ENCODE measurements at places on chromosomes 13 and 19.
A peak's percentile ranks its signal among the peaks of the same experiment; 100 is the strongest.

DNA sequence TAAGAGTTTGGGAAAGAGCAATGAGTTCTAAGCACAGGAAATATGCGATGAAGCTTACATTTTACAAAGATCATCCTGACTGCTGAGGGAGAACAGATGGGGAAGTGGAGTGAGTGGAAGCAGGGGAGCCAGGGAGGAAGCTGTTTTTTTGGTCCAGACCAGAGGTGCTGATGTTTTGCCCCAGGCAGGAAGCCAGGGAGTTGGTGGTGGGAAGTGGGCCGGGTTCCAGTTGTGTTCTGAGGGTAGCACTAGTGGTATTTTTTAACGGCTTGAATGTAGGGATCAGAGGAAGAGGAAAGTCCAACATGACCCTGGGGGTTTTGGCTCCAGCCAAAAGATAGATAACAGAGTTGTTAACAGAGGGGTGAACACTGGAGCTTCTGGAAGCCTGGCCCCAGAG is 20.7 kb upstream of the OLFM4 start:
- DNase-seq, result no peak

DNA sequence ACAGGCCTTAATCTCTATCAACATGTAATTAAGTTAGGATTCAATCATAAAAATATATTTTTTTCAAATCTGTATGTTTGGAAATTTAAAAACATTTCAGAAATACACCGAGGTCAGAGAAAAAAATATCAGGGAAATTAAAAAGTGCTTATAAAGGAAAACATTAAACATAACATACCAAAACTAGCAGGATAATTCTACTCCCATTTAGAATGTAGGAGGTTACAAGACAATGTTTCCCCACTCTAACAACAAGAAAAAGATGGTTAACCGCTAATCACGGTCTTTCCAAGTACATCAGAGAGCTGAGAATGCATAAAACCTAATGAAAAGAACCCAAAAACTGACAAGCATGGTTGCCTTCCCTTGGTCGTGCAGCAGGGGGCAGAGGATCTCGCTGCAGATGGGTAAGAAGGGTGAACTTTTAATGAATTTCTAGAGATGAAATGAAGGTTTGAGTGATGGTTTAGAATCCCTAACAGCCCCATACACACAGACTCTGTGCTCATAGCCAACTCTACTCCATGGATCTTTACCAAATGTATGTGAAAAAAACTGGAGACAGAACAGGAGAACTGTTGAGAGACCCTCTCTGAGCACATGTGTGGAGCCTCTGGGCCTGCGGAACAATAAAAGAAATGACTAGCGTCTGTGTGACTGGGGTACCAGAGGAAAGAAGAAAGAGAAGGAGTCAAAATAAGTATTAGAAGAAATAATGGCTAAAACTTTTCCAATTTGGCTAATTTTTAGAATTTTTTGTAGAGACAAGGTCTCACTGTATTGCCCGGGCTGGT is 51.3 kb upstream of the LSM14A start:
- peak; percentile 10 for DNase-seq

- DNase-seq, result no peak
These were observed 1.9 kb upstream of the YJEFN3 start for GRCh38 chr19:19526581-19527370.

GRCh38 chr13:73223372-73223781 is 164.6 kb downstream of the KLF5 start:
- no peak for DNase-seq

DNA sequence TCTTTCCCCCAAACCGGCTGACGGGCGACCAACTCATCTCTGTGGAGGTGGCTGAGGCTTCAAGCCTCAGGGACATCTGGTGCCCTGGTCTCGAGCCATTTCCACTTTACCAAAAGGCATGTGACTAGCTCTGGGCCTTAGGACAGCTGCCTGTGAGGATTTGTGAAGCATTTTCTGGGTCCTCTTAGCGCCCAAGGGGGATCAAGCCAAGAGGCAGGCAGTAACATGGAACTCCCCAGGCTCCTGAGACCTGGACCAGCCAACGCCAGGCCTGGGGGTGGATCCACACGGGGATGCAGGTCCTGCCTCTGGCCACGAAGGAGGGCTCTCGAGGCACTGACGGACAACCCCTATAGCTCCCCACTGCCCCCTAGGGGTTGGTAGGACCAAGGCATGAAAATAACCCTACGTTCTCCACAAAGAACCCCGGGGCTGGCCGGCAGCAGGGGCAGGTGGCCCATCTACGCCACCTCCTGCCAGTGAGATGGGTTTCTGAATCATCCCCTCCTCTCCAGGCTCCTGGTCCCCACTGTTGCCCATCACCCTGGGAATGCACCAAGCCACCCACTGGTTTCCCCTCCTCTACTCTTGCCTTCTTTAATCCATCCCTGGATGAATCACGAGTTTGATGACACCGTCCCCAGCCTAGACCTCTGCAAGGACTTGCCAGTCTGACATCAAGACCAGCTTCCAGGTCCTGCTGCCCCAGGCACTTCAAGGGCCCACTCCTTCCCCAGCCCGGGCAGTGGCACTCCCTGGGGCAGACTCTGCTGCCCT is 7.0 kb upstream of the MYDGF start:
- DNase-seq, result no peak

DNA sequence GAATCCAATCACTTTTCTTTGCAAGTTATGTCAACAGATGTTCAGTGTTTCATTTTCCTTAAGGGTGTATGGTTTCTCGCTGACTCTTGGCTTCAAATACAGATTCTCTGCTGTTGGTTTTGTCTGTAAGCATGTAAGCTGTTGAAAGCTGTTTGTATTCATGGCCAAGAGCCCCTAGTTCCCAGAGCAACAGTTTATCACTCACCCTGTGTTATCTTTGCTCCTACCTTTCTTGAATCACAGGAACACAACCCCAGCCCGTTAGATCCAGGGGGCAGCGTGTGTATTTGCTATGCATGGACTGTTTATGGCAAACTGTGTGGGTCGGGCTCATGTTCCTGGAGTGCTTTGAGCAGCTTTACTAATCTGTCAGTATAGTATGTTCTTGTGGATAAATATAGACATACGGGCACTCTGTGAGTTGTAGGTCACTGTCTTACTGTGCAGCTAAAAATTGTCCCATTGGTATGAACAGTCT is 28.9 kb downstream of the FRY start:
- no peak for DNase-seq

- no peak for DNase-seq
These were observed 25.9 kb downstream of the RASA3 start for GRCh38 chr13:114106526-114106925.

DNA sequence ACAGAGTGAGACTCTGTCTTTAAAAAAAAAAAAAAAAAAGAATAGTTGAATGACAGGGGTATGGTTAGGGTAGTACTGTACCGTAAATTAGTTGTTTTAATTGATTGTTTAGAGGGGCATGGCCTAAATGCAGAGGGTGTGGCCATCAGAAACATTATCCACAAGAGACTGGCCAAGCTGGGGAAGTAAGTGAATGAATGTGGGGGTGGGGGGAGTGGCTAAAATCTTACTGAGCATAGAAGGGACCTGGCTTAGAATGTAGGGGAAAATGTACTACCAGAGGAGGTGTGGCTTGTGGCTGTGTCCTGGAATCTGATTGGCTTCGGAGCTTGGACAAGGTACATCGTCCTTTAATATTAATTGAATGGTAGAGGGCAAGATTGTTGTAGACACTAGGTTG is 3.8 kb downstream of the BCL2L12 start:
- no peak for DNase-seq

- no peak for DNase-seq
These were observed 593.5 kb downstream of the DIAPH3 start for GRCh38 chr13:59570204-59570603.

DNA sequence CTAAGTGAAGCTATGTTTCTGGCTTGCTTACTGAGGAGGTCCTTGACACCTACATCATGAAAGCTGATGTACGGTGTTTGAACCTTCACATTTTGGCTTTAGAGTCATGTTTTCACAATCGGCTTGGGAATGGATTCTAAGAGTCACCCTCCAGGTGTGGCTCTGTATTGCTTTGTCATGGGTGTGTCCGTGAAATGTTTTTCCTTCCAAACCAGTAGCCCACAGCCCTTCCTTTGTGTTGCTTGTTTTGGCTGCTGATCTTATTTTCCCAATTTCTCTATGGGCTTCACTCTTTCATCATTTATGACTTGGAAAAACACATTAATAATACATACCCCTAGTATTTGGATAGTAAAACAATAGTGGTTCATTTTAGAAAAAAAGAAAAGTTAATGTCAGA is 240.6 kb downstream of the GGACT start:
- DNase-seq, result no peak

DNA sequence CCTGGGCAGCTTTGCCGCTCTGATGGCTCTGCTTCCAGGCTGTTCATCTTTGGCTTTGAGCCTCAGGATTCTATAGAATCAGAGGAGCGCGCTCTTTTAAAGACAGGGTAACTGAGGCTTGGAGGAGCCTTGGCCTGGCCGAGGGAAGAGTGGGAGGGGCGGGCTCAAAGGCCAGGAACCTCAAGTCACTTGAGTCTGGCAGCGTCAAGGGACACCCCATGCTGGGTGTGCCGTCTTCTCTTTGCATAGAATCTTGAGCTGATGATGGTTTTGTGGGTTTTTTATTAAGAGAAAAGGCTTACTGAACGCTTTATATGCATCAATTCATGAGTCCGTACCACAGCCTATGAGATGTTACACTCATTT is 1.1 kb downstream of the PGLS start:
- no peak for DNase-seq

DNA sequence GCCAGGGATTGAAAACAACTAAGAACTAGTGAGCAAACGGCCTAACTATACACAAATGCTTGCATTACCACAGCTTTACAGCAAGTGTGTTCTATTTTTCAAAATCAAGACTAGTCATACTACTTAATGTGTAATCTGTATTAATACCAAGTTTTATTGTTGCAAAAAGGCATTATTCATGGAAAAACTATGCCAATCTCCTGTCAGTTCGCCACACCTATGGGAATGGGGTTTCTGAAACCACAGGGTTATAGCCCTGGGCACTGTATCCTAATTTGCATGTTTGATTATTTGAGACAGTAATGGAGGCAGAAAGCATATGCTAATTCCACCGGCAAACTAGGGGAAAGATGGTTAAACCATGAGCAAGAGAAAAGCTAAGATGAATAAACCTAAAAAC is 14.3 kb downstream of the GAS6 start:
- DNase-seq, result no peak

DNA sequence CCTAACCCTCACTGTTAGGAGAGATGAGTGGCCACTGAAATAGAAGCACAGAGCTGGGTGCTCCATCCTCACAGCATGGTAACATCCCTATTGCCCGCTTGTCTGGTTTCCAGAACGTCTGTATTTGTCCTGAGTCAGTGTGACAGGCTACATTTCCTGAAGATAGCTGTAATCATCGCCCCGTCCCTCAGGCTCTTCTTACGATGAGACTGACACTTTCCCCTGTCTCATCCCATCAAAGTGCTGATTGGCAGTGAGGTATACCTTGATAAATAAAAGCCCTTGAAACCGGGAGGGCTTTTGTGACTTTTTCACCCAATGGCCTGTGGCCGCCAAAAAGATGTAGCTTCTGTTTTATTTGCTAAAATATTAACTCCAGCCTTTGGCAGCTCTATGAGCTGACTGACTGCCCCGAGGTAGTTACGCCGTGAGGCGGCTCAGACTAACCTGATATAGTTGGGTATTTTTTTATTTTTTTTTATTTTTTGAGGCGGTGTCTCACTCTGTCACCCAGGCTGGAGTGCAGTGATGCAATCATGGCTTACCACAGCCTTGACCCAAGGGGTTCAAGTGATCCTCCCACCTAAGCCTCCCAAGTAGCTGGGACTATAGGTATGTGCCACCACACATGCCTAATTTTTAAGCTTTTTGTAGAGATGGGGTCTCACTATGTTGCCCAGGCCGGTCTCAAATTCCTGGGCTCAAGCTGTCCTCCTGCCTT is 5.7 kb upstream of the LRRC4B start:
- DNase-seq, result no peak

DNA sequence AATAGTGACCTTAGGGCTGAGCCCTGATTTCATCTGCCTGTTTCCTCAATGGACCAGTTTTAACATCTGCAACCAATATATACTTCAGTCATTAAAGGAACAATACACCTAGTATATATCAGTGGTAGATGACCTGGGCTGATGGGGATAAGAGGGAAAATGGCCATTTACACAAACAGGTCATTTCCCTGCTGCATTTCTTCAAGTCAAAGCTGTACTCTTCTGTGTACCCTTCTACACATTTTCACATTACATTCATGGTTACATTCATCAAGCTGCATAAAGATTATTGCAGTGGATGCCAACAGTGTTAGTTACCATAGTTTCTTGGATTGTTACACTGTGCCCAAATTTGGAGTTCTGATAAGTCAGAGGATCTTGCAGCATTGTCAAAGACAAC is 81.2 kb upstream of the RAP2A start:
- DNase-seq, result no peak

DNA sequence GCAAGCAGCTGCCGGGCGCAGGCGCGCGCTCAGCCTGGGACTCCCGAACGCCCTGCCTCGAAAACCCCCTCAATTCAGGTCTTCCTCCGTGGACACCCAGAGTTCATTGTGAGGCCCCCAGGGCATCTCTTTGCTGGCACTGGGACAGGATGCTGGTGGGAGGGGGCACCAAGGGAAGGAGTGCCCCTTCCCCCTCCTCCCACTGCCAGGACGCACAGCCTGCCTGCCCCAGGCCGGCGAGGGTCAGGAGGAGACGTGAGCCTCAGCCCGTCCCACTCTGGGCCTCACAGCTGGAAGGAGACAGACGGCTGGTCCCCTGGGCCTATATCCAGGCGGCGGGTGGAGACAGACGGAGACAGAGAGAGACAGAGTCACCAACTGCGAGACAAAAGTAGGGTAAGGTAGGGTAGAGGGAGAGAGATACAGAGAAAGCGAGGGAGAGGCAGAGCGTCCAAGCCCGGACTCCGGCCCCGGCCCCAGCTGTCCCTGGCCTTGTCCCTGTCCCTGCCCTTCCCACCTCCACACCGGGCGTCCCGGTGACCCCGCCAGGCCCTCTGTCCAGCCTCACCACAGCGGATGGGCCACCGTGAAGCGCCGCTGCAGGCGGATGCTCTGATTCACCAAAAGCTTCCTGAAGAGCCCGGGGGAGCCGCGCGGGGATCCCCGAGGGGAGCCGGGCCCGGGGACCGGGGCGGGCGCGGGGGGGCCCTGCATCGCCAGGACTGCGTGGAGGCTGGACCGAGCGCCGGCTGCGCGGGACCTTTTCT is at the start of gene PDE4C:
TSS of gene PDE4C (minus strand) at position 737 of the 767 bp plus-strand sequence. CDS start at position 714, 23 bp downstream.
- DNase-seq, result no peak

DNA sequence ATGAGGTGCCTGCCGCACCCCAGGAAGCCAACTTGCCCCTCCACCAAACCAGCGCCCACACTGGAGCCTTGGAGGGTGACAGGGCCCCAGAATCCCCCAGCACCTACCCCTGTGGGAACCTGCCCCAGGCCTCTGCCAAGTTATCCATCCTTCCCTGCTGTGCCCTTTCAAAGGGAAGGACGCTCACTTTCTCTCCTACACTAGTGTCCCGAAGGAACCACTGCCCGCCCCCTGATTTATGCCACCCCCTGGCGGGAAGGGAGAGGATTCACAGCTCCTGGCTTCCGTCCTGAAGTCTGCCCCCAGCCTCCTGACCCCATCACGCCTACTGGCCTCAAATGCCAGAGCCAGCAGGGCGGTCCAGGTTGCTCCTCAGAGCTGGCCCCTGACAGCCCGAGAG is 1.4 kb downstream of the EVI5L start:
- no peak for DNase-seq

- DNase-seq, result no peak
These were observed 17.2 kb downstream of the SAFB2 start for GRCh38 chr19:5605362-5605761.

GRCh38 chr13:97726664-97727280 is 226.7 kb upstream of the IPO5 start:
- DNase-seq, result no peak

All from T-helper 1 cell (primary cell).